HFFc6 (cell line): ENCODE measurements at places on chromosomes 7 and 10. TPM values are rescaled to one million over a fixed set of nuclear protein-coding genes. Genes with fewer than 3 reads are reported as not detected.

DNA sequence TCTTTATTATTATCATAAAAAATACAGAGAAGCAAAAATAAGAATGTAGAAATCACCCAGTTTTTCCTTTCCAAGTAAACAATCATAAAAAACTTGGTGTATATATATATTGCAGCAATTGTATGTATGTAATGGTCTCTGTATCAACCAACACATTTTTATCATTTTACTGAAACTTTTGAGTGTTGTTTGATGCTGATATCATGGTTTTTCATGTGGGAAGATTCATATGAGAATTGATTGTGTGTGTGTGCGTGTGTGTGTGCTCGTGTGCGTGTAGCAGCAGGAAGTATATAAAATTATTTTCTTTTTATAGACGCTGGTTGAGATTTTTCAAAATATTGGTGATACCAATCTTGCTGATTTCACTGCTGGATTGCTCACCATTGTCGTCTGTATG is 22.3 kb downstream of the SLC26A4 start:
- DNase-seq = no peak

DNA sequence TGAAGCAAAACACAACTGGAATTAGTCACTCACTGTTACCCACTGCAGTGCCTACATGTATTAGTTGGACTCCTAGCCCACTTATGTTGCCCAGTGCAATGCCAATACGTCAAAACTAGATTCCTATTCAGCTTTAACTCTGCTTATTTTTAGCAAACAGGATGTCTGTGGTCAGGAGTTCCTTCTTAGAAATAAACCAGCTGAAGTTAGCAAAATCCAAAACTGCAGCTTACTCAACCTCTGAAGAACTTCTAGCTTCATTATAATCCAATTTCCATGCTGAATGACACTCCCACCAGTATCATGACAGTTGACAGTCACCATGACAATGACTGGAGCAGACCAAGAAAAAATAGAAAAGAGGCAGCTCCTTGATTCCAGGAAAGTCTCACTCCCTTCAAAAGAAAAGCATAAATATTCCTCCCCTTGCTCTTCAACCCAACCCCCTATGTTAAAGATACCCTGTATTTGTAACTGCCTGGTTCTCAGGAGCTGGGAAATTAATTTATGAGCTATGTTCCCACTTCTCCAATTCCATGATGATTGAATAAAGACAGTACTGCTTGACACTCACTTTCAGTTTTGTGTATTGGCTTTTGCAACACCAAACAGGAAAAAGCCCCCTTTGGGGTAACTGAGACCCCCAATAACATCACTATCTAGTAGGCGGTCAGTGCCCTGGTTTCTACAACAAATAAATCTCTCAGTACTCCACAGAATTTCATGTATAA is 327.4 kb downstream of the SORCS1 start:
- DNase-seq = no peak

GRCh38 chr7:40475681-40475982 is 340.8 kb downstream of the SUGCT start:
- DNase-seq = no peak

GRCh38 chr7:77833136-77833535 is 34.6 kb downstream of the PHTF2 start:
- DNase-seq = peak; percentile 2

DNA sequence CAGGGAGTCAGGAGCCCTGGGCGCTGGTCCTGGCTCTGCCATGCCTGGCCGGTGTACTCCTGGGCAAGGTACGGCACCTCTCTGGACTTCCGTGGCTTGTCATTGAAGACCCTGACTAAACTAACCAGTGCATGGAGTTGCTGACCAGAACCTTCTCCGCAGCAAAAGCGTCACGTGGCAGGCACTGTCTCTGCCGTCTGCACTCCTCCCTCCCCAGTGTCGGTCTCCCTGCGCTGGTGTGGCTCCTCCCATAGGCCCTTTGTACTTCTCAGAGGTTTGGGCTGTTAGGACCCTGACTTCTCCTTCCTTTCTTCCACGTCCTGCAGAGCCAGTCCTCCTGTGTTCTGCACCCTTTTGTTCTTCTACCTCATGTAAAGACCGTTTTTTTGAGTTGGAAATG is 100.6 kb upstream of the CREB5 start:
- no peak for DNase-seq

DNA sequence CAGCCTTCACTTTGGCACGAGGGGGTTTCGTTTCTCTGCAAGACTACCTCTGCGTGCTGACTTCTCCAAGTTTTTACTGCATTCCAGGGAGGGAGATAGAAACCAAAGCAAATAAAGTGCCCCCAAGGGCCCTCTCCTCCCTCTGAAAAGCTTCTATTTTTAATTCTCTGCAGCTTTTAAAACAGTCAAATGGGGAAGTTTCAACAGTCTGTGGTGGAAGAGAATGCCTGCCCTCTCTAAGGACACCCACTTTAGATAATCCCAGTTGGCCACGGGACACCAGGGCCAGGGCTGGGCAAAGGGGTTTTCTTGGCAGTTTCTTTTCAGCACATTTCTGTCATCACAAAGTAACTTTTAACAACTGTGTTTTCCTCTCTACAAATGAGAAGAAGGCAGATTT is 386.7 kb upstream of the NPVF start:
- DNase-seq = no peak

DNA sequence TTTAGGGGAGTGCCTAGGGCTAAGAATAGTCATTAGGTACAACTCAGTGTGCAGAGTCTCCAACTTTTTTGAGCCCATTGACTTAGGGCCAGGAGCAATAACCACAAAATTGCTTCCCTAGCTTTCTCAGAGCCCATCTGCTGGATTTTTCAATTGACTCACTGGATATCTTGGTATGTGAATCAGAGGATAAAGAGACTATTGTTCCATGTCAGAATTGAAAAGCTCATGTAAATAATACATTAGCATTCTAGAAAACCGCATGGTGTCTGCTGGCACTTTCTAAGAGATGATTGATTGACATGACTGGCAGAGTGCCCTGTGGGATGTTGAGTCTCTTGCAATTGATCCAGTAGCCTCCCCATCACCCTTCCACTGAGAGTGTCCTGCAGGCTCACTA is 246.2 kb downstream of the CCDC7 start:
- peak; percentile 66 for DNase-seq

- no peak for DNase-seq
Measured at GRCh38 chr7:82268632-82269031, 174.9 kb downstream of the CACNA2D1 start.

- DNase-seq = no peak
Measured at GRCh38 chr10:100876585-100877460, 35.9 kb upstream of the SLF2 start.

The RPP38 gene
- total RNA-seq = 10.4 to 12.5 TPM (median 10.8 TPM) in 3 replicates

The DGKB gene
- total RNA-seq = 0.12 to 0.76 TPM (median 0.72 TPM) in 3 replicates

The TUBB8 gene
- not detected in 2 replicates for total RNA-seq

The CCL24 gene
- not detected in 3 replicates for total RNA-seq

The UPK3BL1 gene
- 14.2 to 14.9 TPM (median 14.3 TPM) in 3 replicates for total RNA-seq

The CUZD1 gene
- 0.30 to 0.41 TPM (median 0.38 TPM) in 3 replicates for total RNA-seq
